Central memory CD8-positive, alpha-beta T cell (primary cell): ENCODE measurements at places on chromosomes 7 and 10.
A peak's percentile ranks its signal among the peaks of the same experiment; 100 is the strongest.

DNA sequence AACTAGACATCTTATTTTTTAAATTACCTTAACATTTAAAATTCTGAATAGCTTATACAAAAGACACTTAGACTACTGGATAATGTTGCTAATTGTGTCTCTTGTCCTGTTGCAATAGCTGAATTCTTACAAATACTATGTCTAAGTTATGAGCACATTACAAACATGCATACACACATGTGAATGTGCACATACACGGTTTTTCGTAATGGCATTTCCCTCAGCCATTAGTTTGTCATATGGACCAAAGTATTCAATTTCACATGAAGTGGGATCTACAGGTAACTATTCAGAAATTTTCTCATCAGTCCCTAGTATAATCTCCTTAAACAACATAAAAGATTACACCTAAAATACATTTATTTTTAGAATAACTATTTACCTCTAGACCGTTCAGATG, 178.6 kb upstream of the BET1 start:
- H3K4me3 ChIP-seq: no peak overlapping the region
- no peak overlapping the region for H3K27ac ChIP-seq
- H3K4me1 ChIP-seq: no peaks in the 10 kb centered on the region
- DNase-seq: no peak
- no peaks in the 10 kb centered on the region for H3K27me3 ChIP-seq

DNA sequence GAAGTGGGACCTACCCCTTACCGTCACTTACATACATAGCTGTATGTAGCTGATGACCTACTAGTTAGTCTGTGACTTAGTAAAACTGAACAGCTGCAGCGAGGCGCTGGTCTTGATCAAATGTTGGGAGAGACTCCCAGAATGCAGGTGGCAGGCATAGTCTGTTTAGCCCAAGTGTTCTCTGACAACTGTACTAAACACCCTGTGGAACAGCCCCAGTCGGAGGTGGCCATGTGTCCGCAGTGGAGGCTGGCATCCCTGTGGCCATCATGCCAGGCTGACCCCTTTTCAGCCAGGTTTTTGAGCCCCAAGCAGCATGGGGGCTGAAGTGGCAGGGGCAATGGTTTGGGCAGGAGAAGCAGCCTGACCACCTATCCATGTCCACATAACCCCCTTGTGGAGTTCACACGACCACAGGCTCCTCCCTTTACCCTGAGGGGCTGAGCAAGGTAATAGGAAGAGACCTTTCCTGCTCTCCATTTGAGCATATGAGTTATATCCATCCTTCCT, 7.2 kb downstream of the ADCY1 start:
- no peak overlapping the region for H3K27ac ChIP-seq
- no peak overlapping the region for H3K4me3 ChIP-seq
- H3K36me3 ChIP-seq: no peaks in the 10 kb centered on the region
- no peaks in the 10 kb centered on the region for H3K4me1 ChIP-seq
- H3K27me3 ChIP-seq: peaks cover 5% of the 10 kb centered on the region

DNA sequence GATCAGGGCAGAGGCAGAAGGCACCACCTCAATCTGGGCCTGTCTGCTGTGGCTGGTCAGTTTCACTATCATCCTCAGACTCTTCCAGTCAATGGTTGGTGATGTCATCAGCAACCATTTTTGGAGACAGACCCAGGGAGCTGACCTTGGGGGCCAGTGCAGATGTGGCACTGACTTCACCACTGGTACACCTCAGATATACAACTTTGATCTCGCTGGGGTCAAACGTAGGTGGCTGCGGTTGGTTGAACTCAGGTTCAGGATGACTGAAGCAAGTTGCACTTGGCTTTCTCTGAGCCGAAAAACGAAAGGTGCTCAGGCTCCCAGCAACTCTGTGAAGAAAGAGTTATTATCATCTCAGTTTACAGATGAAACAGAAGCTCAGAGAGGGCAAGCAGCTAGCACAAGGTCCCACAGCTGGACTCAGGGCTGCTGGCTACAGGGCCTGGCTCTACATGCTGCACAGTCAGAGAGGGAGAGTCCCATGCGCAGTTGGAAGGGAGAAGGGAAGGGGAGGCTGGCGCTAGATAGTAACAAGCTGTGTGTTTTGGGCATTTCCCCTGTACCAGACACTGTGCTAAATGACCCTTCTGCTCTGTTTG, 27.2 kb downstream of the ANKRD16 start:
- no peaks in the 10 kb centered on the region for H3K27me3 ChIP-seq
- no peak for DNase-seq
- no peak overlapping the region for H3K4me3 ChIP-seq
- no peak overlapping the region for H3K27ac ChIP-seq
- no peaks in the 10 kb centered on the region for H3K4me1 ChIP-seq

- H3K27me3 ChIP-seq: no peaks in the 10 kb centered on the region
- peaks cover 48% of the 10 kb centered on the region for H3K4me1 ChIP-seq
- H3K4me3 ChIP-seq: no peak overlapping the region
- H3K36me3 ChIP-seq: peaks cover 8% of the 10 kb centered on the region
- no peak for DNase-seq
Measured at GRCh38 chr7:92813390-92814024, 22.9 kb downstream of the CDK6 start.

DNA sequence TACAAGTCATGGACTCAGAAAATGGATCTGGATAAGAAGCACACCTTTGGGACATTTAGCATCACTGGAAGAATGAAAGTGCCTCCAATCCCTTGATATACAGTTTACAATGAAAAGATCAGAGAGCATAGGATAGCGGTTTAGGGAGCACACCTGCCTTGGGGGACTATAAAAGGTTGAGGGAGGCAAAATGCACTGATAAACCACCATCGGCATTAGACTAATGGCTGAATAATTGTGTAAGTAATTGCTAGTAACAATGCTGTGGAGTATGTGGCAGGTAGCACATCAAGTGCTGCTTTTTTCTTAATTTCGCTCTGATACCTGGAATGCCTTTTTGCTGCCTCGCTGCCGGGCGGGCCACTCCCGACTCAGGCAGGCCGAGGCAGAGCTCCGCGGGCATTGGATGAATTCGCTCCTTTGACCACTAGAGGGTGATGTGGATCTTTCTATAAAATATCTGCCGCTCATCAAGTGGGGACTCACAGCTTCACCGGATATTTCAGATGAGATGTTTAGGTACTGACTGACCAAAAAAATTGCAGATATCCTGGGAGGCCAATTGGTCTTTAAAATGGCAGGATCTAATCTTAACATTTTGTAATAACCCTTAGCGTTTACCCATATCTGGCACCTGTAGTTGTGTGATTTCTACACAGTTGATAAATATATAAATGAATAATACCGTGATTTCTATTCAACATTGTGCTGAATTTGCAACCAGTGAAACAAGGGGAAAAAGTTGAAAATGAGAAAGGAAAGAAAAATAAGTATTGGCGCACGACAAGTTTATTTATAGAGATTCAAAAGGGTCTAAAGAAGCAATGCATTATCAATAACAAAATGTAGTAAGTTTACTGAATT, 116.8 kb upstream of the PRSS1 start:
- peaks cover 14% of the 10 kb centered on the region for H3K27me3 ChIP-seq
- peak; percentile 30 for DNase-seq
- no peak overlapping the region for H3K27ac ChIP-seq
- no peak overlapping the region for H3K4me3 ChIP-seq
- H3K4me1 ChIP-seq: peaks cover 8% of the 10 kb centered on the region

GRCh38 chr10:115525141-115525540, 432.0 kb downstream of the ATRNL1 start:
- H3K4me3 ChIP-seq: no peak overlapping the region
- DNase-seq: no peak
- H3K27me3 ChIP-seq: no peaks in the 10 kb centered on the region
- no peaks in the 10 kb centered on the region for H3K4me1 ChIP-seq
- H3K36me3 ChIP-seq: no peaks in the 10 kb centered on the region
- no peak overlapping the region for H3K27ac ChIP-seq

GRCh38 chr10:61733358-61733940, 70.7 kb downstream of the CABCOCO1 start:
- H3K27me3 ChIP-seq: peaks cover 71% of the 10 kb centered on the region
- no peak overlapping the region for H3K27ac ChIP-seq
- no peaks in the 10 kb centered on the region for H3K36me3 ChIP-seq
- no peak overlapping the region for H3K4me3 ChIP-seq
- DNase-seq: no peak

- no peak overlapping the region for H3K4me3 ChIP-seq
- H3K4me1 ChIP-seq: peaks cover 8% of the 10 kb centered on the region
- no peaks in the 10 kb centered on the region for H3K27me3 ChIP-seq
- H3K36me3 ChIP-seq: peaks cover 2% of the 10 kb centered on the region
- H3K27ac ChIP-seq: peak overlapping the region; percentile 47
Measured at GRCh38 chr7:65798111-65799075, 74.5 kb upstream of the VKORC1L1 start.

DNA sequence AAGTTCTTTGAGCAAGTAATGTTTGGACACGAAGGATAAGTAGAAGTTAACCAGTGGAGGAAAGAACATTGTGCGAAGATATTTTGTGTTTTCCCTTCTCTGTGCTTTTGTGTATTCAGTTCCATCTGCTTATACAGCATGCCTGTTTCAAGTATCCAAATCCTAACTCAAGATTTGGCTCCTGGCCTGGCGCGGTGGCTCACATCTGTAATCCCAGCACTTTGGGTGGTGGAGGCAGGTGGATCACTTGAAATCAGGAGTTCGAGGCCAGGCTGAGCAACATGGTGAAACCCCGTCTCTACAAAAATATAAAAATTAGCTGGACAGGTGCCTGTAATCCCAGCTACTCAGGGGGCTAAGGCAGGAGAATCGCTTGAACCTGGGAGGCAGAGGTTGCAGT, 40.8 kb upstream of the TPST1 start:
- no peak overlapping the region for H3K4me3 ChIP-seq
- no peak overlapping the region for H3K27ac ChIP-seq
- H3K36me3 ChIP-seq: no peaks in the 10 kb centered on the region

DNA sequence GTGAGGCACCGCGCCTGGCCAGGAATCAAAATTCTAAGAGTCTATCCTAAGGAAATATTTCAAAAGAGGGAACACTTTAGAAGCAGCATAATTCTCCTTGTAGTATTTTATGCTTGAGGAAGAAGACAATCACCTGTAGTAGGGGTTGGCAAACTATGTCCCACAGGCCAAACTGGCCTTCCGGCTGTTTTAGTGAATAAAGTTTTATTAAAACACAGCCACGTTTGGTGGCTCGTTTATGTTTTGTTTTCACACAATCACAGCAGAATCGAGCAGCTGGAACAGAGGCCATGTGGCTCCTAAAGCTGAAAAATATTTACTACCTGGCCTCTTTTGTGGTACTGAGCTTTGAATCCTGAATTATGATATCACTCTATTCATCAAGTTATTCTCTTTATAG, 131.7 kb upstream of the TNS3 start:
- H3K4me3 ChIP-seq: no peak overlapping the region
- no peaks in the 10 kb centered on the region for H3K36me3 ChIP-seq
- H3K27ac ChIP-seq: no peak overlapping the region
- no peak for DNase-seq
- no peaks in the 10 kb centered on the region for H3K4me1 ChIP-seq

- peaks cover 46% of the 10 kb centered on the region for H3K27me3 ChIP-seq
- no peak overlapping the region for H3K4me3 ChIP-seq
- no peaks in the 10 kb centered on the region for H3K36me3 ChIP-seq
Measured at GRCh38 chr7:1735262-1735661, 65.2 kb downstream of the ELFN1 start.

GRCh38 chr10:5502061-5502521, 2.7 kb upstream of the CALML5 start:
- DNase-seq: no peak
- H3K27ac ChIP-seq: no peak overlapping the region
- no peaks in the 10 kb centered on the region for H3K36me3 ChIP-seq
- H3K4me1 ChIP-seq: no peaks in the 10 kb centered on the region
- peaks cover 43% of the 10 kb centered on the region for H3K27me3 ChIP-seq
- no peak overlapping the region for H3K4me3 ChIP-seq

DNA sequence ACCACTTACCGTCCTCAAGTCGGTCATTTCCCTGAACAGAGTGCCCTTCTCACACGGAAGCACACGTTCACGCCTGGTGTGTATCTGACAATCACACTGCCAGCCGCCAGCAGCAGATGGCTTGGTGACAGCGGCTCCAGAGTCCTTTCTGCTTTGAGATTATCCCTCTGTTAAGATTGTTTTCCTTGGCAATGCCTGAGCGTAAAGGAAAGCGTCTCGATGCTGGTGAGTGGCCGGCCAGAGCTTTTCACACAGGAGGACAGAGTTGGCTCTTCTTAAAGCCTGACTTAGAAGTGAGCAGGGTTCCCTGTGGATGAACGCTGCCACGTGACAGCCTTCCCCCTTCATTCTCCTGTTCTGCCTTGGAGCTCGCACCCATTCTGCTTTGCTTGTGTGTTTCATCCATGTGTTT, 22.1 kb upstream of the PRKAR1B start:
- no peaks in the 10 kb centered on the region for H3K27me3 ChIP-seq
- DNase-seq: no peak

DNA sequence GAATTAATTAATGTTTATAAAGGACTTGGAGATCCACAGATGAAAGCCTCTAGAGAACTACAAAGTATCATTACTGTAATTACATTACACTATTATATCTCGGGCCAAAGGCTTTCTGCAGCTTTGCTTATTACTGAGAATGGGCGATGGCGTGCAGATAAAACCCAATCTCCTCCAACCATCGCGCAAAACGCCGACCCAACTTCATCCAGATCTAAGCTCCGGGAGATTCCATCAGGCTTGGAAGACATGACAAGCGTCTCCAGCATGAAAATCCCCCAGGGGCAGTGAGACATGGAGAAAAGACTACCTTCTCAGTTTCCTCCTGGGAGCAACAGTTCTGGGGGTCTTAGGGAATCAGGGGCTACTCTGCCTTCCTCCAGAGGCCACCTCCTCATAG, 42.2 kb upstream of the CUX1 start:
- H3K27ac ChIP-seq: no peak overlapping the region
- no peak overlapping the region for H3K4me3 ChIP-seq
- peaks cover 63% of the 10 kb centered on the region for H3K27me3 ChIP-seq
- H3K4me1 ChIP-seq: no peaks in the 10 kb centered on the region

- no peaks in the 10 kb centered on the region for H3K4me1 ChIP-seq
- H3K36me3 ChIP-seq: no peaks in the 10 kb centered on the region
- no peak overlapping the region for H3K4me3 ChIP-seq
- H3K27ac ChIP-seq: no peak overlapping the region
- H3K27me3 ChIP-seq: peaks cover 9% of the 10 kb centered on the region
Measured at GRCh38 chr10:51615764-51616298, 83.6 kb downstream of the CSTF2T start.
